ENCODE measurements at places on chromosomes 11 and 22.

DNA sequence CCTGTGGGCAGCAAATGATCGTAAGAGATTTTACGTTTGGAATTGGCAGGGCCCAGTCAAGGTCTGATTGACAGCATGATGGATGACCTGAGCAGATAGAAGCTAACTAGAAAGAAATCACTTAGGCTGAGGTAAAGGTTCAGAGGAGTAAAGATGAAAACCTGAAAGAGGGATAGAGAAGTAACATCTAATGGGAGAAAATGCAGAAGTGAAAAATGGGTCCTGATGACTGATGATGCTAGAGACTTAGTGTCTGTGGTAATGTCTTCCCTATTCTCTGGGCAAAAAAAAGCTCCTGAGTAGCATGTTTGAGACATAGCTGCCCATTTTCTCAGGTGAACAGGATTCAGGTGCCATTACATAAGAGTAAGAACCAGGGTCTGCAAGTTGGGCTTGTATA is 628.8 kb upstream of the ANO5 start:
- DNase-seq: no peak

DNA sequence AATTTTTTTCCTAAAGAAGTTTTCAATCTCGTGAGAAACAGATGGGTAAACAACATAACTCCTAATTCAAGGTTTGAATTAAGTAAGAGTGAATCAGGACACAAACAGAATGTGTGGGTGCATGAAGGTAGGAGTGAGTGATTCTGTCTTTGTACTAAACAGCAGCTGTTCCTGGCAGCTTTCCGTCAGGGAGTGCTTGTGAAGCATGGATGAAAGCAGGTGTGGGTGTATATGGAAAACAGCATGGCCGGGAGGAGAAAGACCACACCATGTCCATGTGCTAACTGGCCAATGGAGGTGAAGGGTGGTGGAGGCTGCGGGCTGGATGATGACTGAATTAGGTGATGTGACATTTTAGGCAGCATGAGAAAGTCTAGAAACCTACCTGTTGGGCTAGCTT is 49.6 kb downstream of the BARX2 start:
- no peak for DNase-seq

DNA sequence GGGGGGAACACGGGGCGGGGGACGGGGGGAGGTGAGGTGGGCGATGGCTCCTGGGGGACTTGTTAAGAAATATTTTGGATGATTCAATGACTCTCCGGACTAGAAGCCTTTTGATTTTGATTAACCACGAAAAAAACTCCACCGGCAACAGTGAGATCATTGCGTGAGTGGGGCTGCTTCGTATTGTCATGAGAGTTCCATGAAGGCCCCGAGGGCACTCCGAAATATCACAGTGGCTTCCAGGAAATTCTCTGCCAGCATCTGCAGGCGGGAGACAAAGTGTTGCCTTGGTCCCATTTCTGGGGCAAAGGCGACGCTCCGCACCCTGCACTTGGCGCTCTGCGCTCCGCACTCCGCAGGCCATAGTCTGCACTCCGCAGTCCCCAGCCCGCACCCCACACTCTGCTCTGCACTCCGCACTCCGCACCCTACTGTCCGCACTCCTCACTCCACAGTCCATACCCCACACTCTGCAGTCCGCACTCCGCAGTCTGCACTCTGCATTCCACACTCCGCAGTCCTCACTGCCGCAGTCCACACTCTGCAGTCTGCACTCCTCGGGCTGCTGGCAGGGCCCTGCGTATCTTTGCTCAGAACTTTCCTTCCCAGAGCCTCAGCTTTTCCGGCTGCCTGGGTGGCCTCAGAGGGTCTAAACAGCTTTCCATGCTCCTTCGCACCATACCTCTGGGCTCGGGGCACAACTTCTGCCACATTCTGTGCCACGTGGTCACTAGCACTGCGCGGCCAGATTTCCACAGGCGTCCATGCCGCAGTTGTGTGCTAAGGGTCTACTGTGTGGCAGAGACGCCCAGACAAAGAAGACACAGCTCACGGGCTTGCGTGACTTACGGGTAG is 61.1 kb downstream of the LINC01488 start:
- DNase-seq: no peak

DNA sequence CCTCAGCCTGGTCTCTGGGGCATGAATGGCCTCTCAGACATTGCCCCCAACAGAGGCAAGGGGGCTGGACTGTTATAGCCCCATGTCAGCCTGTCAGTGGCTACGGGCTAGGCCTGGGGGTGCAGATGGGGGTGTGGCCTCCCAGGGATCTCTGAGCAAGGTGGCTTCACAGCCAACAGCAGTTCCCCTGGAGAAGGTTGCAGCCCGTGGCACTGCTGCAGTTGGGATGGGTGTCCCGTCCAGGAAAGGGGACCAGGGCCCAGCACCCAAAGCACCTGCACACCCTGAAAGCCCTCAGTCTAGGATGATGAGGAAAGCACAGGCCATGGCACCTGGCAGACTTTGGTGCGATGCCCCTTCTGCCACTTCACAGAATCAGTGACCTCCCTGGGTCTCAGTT is 101.3 kb downstream of the TP53I11 start:
- DNase-seq: no peak
